WTC11 (cell line): ENCODE measurements at places on chromosomes 5 and 9.

- DNase-seq = no peak
Observed at GRCh38 chr5:93899026-93899600, 157.7 kb upstream of the POU5F2 start.

DNA sequence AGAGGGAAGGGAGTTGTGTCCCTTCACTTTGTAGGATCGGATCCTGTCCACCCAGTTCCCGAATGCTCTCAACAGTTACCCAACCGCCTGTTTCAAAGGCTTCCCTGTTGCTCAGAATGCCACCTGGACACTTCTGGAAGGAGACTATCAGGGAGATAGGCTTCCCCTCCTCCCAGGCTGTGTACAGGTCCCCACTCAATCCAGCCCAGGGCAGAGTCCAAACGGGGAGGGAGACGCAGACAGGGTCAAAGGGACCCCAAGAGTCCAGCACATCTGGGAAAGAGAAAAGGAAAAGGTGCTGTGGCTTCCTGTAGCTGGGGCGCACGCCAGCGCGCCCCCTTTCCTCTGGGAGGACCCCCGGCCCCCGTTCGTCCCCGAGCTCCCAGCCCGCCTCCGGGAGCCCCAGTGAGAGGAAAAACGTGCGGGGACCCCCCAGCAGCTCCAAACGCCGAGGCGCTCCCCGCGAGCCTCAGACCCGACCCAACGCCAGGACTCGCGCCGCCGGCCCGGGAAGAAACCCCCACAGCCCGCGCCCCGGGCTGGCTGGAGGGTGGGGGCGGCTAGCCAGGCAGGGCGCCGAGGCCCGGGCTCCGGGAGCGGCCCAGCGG is 640 bp downstream of the SURF4 start:
- peak; percentile 35 for DNase-seq

GRCh38 chr9:26940779-26941178 is 6.3 kb downstream of the PLAA start:
- no peak for DNase-seq

DNA sequence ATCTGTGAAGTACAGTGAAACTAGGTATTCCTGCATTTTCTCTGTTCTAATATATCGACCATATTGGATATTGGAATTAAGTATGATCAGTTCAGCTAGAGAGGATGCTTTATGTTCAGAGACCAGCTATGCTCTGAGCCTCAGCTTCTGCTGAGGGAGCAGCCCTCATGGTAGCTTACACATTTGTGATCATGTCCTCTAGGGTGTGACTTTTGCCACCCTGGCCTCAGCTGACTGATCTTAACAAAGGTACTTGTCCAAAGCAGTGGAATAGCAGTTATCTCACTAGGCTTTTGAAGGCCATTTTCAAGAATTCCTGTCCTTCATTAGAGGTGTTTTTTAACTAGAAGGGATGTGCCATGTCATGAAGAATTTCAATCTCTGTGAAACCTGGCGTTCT is 9.3 kb downstream of the SCAMP1 start:
- DNase-seq = no peak

DNA sequence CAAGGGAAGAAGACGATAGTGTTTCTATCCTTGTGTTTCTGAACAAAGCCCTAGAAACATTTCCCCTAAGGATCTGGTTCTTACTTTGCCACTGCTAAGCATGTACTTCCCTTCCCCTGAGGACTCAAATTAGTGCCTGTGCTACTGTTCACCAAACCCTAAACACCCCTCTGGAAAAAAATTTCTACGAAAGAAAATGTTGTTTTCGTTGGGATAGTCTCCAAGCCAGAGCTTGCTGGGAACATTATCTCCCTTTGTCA is 294.6 kb downstream of the BNC2 start:
- no peak for DNase-seq

GRCh38 chr9:12494411-12494810 is 198.8 kb upstream of the TYRP1 start:
- DNase-seq = no peak
